Pulmonary artery endothelial cell (primary cell): ENCODE measurements at places on chromosomes 7 and 10. TPM values are rescaled to one million over a fixed set of nuclear protein-coding genes. Genes with fewer than 3 reads are reported as not detected.

- no peak for DNase-seq
These were observed 30.6 kb downstream of the ZFAND2A start for GRCh38 chr7:1129431-1129830.

DNA sequence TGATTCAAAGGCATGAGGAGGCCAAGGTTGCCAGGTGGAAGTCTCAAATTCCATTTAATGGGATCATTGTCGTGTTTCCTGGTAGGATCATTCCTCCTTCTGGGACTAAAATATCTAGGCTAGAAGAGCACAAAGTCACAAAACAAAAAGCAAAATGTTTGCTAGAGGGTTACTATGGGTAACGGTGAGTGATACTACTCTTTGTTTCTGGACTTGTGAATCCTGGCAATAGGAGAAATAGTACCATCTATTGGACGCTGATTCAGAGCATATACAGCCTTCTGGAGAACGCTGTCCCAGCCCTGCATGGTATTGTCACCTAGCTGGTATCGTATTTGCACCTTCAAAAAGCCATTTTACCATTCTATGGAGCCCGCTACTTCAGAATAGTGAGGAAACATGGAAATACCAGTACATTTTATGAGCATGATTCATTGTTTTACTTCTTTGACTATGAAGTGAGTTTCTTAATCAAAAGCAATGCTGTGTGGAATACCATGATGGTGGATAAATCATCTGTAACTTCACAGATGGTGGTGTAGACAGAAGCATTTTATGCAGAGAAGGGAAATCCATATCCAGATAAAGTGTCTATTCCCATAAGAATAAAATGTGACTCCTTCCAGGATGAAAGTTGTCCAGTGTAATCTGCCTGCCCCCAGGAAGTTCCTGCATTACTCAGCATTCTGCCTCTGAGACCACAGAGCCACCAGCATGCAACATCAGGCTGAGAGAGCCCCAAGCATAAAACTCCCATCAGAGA, 361.0 kb downstream of the ETV1 start:
- DNase-seq, result no peak

DNA sequence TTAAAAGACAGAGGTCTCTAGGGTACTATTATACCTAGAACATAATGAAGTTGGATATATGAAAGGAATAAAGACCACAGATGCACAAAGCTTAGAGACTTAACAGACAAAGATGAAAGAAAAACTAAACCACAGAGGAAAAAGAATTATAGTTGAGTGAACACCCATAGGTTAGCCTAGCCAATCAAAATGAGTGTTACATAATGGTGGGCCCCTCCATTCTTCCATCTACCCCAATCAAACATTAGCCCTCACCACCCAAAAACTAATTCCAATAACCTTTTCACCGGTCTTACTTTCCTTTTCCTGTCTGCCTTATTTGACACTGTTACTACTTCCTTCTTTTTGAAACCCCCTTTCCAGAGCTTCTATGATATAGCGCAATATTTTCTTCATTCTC, 130.1 kb downstream of the ELMO1 start:
- no peak for DNase-seq

GRCh38 chr10:93208717-93209464, 135.2 kb downstream of the CYP26A1 start:
- no peak for DNase-seq

DNA sequence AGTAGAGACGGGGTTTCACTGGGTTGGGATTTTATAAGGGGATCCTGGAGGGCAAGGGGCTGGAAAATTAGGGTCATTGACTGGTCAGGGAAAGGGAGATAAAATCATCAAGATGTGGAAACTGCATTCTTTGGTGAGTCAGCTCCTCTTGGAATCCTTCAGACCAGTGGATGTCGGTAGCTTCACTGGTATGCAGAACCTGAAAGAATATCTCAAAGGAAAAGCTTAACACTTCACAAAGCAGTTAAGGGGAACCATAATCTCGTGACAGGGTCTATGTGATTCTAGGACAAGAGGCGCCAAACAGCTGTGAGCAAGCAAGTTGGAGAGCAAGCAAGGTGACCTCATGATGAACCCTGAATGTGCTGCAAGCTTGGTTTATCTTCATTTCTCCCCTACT, 634.7 kb upstream of the AUTS2 start:
- DNase-seq, result no peak

Gene TMEM139
- not detected in 2 replicates for total RNA-seq
